ENCODE measurements at places on chromosomes 11 and 22. TPM values are rescaled to one million over a fixed set of nuclear protein-coding genes. Genes with fewer than 3 reads are reported as not detected.

Gene FAM227A
- 0.45 TPM for total RNA-seq

Gene TSKU
- 45.6 TPM for total RNA-seq

Gene NCAM1
- total RNA-seq = not detected

- peak; percentile 75 for ATAC-seq
Measured at GRCh38 chr11:6530848-6531247, 33.8 kb downstream of the DNHD1 start.

DNA sequence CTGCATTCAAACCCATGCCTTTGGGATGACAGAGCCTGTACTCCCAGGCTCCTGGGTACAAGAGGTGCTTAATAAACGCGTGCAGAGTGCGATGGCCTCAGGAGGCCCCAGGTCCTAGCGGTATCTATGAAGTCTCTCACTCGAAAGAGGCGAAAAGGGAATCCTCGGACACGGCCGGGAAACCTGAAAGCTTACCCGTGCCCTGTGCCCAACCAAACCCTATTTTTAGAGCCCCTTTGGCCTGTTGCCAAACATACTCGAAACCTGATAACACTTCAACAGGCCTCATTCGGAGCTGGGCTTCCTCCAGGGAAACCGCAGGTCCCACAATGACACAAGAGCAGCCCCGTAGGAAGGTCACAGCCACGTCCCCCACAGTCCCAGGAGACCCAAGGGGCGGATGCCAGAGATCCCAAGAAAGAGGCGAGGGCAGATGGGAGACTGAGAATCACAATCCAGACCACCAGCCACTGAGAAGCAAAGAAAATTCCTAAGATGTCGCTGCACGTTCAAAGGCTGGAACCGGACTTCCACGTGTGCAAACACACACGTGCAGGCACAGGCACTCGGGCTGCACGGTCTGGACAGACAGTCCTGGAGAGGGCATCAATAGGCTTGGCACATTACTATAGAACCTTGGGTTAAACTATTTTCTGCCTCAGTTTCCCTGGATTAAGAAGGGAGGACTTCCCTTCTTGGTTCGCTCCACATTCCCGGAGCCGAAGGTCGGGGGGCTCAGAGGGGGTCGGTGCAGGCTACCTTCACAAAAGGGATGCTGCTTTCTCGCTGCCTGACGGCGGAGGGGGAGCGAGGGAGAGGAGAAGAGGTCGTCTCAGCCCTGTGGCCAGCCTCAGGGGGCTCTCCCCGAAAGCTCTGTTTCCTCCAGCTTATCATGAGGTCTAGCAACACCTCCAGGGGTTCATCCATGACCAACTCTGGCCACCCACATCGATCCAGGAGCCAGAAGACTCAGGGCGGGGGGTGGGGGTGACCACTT is 8.2 kb downstream of the PDGFB start:
- peak; percentile 59 for ATAC-seq

GRCh38 chr11:35122308-35122707 is 16.7 kb upstream of the CD44 start:
- ATAC-seq = peak; percentile 7

DNA sequence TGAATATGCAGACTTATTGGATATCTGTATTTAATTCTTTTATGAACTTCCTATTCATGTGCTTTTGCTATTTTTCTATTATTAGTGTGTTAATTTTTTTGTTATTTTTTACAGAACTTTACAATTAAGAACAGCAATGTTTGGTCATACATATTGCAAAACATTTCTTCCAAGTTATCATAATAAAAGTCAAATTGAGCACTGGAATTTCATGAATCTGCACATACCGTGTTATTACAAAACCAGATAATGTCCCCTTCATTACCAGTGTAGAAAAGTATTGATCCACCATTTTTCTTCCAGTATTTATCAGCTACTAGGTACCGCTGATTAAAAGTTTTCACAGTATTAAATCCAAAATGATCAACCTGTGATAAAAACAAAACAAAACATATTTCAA is 40.5 kb downstream of the PRCP start:
- no peak for ATAC-seq

GRCh38 chr11:48017831-48018527 is 37.6 kb downstream of the PTPRJ start:
- ATAC-seq = no peak

DNA sequence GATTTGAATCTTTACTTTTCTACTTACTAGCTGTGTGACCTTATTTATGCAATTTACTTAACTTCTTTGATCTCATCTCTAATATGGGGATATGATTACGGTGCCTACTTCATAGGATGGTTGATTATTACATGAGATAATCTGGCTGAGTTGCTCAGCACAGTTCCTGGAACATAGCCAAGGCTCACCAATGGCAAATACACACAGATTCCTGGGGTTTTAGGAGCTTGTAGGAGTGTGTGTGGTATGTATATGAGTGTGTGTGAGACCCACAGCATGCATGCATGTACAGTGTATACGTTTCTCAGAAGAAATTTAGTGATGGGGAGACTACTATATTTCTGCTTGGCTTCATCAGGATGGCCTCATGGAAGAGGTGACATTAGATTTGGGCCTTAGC is 256.9 kb downstream of the KIRREL3 start:
- ATAC-seq = no peak

DNA sequence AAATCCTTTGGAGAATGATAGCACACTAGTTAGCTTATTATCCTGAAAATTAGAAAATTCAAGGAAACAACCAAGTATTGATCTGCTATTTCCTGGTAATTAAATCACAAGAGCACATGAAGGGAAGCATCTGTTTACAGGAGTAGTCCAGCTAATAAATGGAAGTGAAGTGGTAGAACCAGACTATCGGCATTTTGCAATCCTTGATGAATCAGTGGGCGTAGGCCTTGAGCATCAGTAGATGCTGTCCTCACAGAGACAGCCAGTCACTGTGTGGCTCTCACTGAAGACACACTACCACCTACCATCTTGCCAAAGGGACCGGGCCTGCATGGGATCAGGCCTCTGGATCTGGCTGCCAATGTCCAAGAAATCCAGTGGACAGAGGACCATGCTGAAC is 69.8 kb downstream of the FBLN1 start:
- ATAC-seq = no peak

GRCh38 chr11:125376117-125376516 is 119.9 kb downstream of the FEZ1 start:
- ATAC-seq = no peak

- ATAC-seq = no peak
Measured at GRCh38 chr11:128409476-128409875, 177.9 kb downstream of the ETS1 start.
